ENCODE measurements at places on chromosomes 11 and 22.

- no peak for DNase-seq
Observed at GRCh38 chr11:97850701-97851100, 1170.0 kb upstream of the CNTN5 start.

GRCh38 chr22:23804781-23805291, 18.1 kb downstream of the SMARCB1 start:
- DNase-seq, result no peak

- DNase-seq, result no peak
Observed at GRCh38 chr11:15936011-15936410, 420.3 kb downstream of the SOX6 start.

DNA sequence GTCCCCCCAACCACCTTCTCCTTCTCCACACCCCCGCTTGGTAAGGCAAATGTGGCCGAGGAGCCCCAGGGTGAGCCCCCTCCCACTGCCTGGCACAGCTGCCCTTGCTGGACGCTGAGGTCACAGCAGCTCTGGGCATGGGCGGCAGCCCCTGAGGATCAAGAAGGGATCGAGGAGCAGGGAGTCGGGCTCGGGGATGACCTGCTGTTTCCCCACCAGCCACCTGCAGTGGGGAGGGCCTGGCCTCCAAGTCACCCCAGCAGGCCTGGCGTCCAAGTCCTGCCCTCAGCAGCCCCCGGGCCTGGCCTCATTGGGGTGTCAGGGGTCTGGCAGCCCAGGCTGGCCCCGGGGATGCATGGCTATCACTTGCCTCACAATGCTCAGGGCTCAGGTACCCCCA, 23.7 kb downstream of the MUC5AC start:
- no peak for DNase-seq

DNA sequence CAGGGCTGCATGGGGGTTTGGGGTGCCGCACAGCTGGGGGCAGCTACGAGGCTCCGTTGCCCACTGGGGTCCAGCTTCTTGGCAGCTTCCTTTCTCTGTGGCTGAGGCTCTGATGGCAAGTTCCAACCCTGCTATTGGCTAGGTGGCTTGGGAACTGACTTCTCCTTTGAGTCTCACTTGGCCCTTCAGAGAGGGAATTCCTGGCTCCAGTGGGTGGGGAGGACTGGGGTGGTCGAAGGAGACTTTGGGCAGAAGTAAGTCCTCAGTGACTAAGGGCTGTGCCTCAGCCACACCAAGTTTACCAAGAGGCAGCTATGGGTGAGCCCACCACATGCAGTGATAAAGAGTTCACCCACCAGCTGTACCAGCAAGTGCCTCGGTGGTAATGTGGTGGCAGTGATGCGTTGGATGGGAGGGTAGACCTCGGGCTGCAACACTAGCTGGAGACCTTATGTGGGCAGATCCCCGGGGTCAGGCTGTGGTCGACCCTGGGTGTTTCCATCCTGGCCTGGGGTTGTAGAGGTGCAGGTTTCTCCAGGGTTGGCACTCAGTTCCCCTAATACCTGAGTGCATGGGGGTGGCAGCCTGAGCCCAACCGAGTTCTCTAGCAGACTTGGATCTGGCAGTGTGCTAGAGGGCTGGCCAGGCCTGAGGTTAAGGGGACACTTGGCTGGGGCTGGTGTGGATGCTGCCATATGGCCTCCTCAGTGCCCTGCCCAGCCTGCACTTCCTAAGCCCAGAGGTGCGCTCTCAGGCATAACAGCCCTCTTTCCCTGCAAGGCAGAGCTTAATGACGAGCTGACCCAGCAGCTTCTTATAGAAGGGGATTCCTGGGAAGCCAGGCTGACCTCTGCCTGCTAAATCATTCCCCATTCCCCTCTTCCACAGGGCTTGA, 197.0 kb upstream of the CADM1 start:
- no peak for DNase-seq

DNA sequence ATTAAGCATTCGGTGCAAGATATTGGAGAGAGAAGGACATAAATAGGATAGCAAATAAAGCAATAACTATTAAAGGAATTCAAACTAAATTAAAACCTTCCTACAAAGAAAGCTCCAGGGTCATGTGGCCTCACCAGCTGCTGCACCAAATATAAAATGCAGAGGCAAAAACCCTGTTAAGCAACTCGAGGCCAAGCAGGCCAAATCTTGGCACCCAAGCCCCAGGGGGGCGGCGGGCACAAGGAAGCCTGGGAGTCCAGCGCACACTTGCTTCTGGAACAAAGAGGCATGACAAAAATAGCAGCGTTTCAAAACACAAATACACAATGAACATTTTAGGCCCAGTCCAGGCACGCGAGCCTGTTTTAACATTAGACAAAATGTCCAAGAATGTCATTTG, 20.8 kb downstream of the KRTAP5-6 start:
- DNase-seq, result no peak

GRCh38 chr22:36129071-36129470, 31.5 kb downstream of the APOL3 start:
- DNase-seq, result no peak

GRCh38 chr22:22424210-22424800, 84.2 kb downstream of the ZNF280B start:
- DNase-seq, result no peak

- no peak for DNase-seq
Observed at GRCh38 chr11:72896431-72896830, 82.2 kb downstream of the ATG16L2 start.

DNA sequence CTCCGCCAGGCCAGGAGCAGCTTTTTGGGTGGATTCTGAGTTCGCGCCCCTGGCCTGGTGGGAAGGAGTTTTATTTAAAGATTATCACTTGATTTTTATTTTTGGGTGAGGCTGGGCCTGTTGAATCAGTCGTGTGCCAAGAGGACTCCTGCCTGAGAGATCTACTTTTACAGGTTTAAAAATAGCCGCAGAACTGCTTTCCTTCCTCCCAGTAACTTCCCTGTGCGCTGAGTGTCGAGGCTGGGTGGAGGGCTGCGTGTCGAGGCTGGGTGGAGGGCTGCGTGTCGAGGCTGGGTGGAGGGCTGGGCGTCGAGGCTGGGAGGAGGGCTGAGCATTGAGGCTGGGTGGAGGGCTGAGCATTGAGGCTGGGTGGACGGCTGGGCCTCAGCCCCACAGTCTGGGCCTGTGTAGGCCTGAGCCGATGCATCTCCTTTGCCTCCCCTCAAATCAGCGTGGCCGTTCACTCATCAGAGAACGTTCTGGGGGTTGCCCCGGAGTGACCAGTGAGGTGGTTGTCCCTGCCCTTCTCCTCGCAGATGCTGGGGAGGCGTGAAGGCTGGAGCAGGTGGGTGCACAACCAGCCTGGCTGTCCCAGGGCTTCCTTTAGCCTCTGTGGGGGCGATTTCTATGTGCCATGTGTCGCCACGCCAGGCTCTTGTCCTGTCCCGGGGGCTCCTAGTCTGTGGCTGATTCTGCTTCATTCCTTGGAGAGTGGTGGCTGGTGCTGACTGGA, 30.1 kb downstream of the GRAMD4 start:
- DNase-seq, result no peak

DNA sequence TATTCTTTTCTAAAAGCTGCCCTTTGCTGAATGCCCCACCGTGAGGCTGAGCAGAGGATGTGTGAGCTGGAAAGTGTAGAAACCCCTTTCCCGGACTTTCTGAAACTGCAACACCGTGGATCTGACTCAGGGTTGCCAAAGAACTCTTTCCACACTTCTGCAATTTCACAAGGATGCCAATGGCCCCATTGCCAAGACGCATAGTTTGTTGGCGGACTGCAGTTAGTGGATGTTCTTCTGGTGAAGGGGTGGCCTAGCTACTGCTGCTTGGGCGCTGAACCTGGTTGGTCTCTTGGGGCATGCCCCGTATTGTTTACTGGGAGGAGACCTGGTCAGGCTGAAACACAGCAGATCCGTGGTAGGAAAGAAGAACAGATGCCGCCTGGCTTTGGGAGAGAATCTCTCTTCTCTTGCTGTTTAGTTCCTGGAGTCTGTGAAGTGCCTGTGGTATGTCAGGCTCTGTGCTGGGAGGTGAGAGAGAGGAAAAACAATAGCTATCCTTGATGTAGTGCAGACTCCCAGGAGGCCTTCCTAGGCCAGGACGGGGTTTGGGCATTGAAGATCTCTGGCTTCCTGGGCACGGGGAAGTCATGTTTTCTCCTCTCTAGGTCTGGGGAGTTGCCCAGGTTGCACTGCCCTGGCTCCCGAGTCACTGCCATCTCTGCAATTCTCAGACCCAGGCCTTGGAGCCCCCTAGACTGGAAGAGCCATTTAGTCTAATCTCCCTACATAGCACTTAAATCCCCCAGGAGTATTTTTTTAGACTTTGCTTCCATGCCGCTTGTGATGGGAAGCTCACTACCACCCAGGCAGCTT, 26.9 kb downstream of the CD82 start:
- no peak for DNase-seq

DNA sequence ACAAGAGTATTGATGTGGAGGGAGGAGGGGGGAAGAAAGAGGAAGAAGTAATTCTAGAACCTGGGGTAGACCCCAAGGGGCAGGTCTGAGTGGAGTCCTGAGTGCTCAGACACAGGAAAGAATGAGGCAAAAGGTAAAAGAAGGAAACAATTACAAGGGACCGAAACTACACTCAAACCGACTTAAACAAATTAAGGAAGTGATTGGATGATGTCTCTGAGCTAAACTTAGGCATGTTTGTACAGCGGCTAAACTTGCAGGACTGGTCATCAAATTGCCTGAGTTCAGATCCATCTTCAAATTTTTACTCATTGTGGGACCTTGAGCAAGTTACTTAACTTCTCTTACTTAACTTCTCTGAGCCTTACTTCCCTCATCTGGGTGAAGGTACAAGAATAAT, 86.3 kb upstream of the LRRC55 start:
- no peak for DNase-seq

DNA sequence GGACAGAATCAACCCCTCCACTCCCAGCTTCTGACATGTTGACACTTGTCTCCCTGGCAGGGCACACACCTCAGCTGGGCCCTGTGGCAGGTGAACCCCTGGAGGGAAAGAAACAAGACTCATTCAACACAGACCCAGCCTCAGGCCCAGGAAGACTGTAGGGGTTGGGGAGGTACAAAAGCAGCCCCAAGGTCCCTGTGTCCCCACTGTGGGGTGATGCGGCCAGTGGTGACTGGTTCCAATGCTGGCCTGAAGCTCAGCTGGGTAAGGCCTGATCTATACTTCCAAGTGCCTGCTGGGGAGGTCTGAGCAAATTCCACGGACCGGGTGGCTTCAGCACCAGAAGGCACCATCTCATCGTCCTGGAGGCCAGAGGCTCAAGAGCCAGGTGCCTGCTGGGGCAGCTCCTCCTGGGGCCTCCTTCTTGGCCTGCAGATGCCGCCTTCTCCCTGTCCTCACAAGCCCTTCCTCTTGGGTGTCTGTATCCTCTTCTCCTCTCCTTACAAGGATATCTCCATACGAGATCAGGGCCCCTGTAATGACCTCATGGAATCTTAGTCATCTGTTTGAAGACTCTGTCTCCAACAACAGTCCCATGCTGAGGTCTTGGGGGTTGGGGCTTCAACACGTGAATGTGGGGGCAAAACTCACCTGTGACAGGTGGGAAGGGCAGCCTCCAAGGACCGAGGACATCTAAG, 1492.1 kb downstream of the BRD1 start:
- DNase-seq, result no peak

GRCh38 chr22:36998620-36999351, 20.5 kb downstream of the TST start:
- DNase-seq, result no peak

GRCh38 chr11:34296412-34296811, 61.4 kb downstream of the ABTB2 start:
- DNase-seq, result no peak

DNA sequence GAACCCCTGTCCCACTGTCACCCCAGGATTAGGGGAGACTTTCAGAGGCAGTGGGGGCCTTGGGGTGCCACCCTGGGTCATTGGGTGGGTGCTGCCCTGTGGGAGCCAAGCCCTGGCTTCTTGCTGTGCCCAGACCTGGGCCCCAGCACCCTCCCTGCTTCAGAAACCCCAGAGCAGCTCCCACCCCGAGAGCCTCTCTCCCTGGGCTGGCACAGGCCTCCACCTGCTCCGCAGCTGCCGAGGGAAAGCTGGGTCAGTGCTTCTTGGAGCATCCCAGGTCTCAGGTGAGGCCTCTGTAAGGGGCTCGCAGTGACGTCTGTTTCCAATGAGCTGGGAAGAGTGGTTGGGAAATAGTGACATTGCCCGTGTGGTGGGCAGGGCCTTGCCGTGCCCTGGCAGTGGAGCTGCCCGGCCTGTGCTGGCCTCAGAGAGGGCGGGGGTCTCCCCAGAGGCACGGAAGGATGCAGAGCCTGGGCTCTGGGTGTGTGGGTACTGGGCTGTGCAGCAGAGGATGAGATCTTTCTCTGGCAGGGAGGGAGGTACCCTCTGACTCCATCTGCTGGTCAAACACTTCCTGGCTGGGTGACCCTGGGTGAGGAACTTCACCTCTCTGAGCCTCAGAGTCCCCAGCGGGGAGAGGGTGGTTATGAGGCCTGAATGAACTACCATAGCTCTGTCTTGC, 23.0 kb downstream of the C22orf23 start:
- DNase-seq, result no peak

GRCh38 chr22:43956805-43957463, 1.7 kb downstream of the SAMM50 start:
- DNase-seq, result no peak

DNA sequence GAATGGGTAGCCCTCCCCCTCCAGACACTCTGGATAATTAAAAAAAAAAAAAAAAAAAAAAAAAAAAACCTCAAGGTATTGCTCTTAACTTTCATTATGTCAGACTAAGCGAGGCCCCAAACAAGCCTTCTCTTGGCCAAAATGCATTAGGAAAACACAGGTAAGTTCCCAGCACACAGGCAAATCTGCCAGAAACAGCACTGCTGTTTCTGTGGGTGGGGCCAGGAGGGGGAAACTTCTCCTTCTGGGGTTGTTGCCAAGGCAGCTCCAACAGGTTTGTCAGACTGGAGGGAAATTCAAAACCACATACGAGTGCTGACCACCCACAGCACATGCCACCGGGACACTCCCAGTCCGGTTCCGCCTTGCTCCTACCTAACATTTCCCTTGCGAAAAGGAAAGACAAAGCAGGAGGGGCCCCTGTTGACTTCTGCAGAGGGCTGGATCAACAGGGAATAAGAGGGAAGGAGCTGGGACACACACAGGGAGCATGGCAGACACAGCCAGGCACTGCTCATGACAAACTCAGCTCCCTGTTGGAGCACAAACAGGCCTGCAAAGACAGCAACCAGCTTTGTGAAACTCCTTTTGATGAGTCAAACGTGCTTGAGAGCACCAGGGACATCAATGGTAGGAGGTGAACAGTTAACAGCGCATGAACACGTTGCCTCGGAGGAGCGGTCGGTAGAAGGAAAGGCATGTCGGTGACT, 55.0 kb downstream of the MYH9 start:
- no peak for DNase-seq

DNA sequence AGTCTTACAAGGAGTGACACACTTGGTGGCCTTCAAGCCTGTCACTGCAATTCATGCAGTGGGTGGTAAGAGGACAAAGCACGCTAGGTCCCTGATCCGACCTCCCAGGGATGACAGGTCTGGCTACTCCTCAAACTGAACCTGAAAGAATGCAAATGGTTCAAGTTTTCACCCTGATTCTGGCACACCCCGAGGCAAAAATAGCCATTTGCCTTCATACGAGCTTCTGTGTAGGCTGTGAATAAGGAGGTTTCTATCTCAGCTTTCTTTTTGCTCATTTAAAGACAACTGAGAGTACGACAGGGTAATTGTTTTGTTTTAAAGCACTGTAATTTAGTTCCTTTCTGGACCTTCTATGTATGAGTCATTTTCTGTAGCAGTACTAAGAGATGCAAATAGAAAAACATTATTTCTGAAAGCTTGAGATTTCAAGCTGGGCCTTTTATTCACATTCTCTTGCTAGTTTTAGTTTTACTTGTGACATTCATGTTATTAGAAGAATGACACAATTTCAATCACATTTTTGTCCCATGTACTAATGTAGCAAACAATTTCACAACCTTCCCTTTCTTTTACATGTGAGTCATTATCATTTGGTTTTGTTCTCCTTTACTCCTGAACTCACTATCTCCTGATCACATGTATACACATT, 56.6 kb upstream of the FDX1 start:
- DNase-seq, result no peak
